ENCODE measurements at places on chromosomes 3 and 15.
A peak's percentile ranks its signal among the peaks of the same experiment; 100 is the strongest.

DNA sequence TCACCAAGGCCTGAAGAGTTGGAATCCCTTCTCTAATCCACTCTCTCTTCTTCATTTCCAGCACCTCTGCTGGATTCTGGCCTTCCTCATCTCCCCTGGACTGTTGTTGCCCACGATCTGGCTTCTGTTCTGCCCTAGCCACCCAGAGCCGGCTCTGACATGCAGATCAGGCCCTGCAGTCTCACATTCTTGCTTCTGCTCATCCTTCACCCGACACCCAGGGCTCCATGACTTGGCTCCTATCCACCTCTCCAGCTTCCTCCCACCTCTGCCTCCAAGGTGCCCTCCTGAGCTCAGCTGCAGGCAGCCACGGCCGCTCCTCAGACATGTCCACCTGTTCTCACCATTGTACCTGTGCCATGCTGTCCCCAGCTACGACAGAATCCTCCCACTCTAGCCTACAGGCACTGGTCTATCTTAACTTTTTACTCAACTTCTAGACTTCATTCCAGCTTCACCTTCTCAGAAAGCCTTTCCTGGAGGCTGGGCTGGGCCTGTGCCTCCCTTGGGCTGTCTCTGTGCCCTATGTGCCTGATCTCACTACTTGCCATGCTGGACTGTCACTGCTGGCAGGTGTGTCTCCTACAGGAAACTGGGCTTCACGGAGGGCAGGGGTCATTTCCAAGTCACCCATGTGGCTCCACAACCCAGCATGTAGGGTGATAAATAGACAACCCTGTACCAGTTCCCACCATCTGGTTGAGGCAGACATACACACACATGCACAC is 16.0 kb upstream of the TBC1D21 start:
- no peak for DNase-seq

DNA sequence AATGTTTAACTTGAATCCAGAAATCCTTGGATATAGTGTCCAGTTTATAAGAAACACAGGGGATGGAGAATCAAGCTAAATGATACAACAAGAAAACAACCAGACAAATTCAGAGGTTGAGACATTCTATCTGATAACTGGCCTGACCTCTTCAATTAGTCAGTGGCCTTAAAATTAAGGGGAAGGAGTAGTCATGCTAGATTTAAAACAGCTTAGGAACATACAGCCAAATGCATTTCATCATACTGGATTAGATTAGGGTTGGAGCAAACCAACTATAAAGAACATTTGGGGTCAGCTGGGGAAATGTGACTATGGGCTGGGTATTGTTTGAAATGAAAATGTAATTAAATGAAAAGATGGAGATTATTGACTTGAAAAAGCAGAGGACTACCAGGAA is 53.3 kb downstream of the PPARG start:
- no peak for DNase-seq

GRCh38 chr3:96192966-96193550 is 621.3 kb upstream of the EPHA6 start:
- no peak for DNase-seq

DNA sequence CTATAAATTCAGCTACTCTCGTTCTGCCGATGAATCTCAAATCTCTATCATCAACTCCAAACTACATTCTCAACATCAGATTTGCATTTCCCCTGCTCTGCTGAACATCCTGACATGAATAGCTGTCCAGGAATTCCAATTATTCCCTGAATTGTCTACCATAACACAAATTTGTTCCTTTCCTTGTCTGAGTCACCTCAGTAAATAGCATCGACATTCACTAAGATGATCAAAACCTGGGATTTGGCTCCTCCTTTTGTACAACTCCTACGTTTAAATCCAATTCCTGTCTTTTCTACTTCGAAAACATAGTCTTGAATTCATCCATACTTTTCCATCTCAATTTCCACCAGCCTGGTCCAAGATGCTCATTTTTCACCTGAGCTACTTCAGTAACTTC is 107.0 kb downstream of the GREM1 start:
- no peak for DNase-seq

GRCh38 chr3:21672303-21672702 is 78.7 kb downstream of the ZNF385D start:
- no peak for DNase-seq

DNA sequence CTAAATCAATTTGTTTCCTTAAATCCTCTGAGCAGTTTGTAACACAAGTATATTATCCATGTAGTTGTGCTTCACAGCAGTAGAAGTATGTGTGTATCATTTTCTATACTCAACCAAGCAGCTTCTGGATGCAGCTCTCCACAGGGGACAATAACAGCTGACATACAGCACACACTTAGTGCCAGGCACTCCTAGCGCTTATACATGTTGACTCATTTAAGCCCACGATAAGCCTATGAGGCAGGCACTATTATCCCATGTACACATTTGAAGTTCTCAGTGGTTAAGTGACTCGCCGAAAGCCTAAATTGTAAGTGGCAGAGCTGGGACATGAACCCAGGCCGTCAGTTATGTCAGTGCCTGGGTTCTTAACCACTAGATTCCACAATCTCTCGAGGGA is 20.3 kb upstream of the LPP start:
- DNase-seq: no peak

DNA sequence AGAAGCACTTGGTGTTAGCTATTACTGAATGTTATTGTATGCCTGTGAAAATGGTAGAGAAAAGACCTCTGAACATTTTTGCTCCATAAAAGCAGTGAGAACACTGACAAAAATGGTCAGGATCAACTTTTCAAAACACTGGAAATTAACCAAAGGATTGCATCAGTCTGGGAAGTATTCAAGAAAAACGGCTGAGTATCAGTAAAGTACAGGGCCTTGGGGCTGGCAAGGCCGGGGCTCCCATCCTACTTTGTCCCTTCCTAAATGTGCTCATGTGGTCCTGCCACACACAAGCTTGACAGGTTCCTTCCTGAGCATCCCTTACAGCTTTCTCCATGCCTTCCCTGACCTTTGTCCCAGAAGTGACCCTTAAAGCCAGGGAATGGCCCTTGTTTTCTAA is 84.0 kb downstream of the CFAP20DC start:
- peak; percentile 60 for DNase-seq

DNA sequence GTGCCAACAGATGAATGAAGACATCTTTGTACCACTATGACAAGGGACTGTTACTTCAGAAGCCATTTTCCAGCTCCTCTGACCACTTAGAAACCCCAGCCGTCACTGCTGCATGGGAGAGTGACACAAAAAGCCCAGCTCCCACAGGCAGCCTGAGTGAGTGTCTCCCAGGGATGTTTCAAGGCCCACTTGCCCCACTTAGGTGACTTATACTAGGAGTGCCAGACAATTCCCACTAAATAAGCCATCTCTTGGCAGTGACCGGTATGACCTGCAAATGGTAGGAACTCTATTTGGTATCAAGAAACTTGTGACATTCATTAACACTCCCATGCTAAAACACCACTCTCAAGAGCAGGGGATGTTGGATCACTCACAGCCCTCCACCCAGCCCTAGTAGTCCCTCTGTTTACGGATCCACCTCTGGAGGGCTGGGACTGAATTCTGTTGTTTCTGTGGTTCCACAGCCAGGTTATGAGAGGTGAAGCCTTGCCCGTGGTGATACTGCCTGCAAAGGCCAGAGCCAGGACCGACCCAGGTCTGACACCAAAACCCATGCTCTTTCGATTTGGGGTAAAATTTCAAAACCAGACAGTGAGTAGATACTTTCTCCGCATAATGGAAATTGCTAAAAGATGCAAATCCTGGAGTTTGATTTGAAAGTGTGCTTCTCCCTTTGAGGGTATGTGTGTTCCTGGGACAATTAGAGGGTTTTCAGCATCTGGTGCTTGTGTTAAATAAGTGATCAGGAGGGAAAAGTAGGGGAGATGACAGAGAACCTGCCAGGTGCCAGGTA is 14.5 kb downstream of the RBP1 start:
- DNase-seq: no peak

- peak; percentile 66 for DNase-seq
These were observed 61.2 kb downstream of the CD200 start for GRCh38 chr3:112394003-112394640.

DNA sequence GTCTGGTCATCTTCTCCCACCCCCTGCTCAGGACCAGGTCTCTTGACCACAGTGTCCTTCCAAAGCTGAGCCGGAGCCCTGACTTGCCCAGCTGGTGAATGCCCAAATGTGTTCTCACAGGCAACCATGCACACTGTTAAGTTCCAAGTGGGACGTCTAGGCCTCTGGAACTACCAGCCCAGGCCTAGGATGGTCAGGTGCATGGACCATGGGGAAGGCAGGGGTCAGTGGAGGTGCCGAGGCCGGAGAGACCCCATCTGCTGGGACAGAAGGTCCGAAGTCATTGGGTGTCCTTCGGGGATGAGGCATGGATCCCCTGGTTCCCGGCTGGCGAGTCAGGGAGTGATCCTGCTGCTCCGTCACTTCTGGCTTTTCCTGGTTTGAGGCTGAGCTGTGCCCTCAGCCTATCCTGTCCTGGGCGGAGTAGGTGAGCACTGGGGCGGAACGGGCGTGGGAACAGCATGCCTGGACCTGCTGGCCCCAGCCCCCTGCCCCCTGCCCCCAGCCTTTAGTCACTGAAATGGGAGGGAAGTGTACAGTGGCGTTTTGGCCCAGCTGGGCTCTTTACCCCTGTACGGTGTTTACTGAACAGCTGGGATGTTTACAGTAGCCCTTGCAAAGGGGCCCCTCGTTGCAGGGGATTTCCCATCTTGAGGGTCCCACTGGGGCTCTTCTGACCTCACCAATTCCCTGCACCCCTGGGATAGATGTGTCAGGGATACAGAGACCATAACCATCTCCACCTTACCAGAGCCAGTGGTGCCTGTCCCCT is 12.1 kb downstream of the SEMA3F start:
- DNase-seq: no peak

DNA sequence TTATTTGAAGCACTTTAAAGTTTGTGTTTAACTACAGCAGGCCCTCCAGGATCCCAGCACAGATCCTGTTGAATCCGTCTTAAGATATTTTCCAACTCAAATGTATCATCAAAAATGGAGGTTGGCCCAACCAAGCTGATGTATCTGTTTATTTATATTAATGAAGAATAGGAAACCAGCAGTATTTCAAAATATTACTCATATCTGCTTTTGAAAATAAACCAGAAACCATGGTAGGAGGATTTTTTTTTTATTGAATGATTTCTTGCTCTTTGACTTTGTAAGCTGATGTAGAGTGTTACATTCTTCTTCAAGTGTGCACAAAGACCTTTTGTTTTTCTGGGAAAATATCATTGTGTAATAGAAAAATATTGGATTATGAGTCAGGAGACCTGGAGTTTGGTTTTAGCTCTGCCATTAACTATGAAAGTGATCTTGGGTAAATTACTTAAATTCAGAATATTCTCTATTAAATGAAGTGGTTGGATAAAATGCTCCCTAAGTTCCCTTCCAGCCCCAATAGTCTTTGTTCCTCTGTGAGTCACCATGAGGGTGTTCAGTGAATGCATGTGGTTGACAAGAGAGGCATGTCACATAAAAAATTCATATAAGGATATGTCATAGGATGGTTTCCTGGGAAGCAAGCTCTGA is 221.3 kb upstream of the GAP43 start:
- no peak for DNase-seq

GRCh38 chr3:184563941-184564684 is 2.5 kb downstream of the EPHB3 start:
- no peak for DNase-seq

DNA sequence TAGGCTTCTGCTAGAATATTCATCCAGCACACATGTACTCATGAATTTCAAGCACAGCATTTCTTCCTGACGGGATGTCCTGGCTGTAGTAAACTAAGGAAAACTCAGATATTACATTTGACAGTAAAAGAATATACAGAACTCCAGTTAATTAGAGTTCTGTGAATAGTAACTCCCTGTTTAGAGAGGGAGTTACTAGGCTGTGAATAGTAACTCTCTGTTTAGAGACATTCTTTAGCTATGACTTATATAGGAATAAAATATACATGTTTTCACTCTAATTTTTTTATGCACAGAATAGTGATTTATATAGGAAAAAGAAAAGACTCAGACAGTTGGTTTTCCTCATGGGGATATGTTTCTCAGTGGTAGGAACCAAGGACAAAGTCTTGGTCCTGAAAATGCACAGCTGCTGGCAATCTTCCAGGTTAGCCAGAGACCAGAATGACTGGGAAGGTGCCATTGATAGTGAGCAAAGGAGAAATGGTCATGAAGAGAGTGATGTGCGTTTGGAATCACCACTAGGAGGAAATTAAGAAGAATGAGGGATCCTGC is 480.7 kb upstream of the THBS1 start:
- DNase-seq: no peak

DNA sequence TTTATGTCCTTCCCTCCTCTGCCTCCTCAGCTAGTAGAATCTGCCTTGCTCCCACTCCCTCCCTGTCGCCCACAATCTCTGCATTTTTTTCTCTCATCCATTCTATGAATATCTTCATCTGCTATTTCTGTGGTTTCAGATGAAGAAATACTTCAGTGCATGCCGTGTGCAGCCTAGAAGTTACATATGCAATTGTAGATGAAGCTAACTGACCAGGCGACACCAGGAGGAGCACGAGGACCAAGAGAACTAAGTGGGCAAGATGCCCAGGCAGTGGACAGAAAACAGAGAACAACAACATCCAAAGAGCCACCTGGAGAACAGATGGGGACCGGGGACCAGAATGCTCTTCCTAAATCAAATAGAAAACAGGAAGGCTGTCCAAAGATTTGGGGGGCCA is 121.4 kb upstream of the ATP11B start:
- peak; percentile 5 for DNase-seq

GRCh38 chr15:39096608-39097205 is 484.2 kb upstream of the THBS1 start:
- no peak for DNase-seq

- no peak for DNase-seq
These were observed 8.0 kb downstream of the ZSCAN2 start for GRCh38 chr15:84608707-84609284.

DNA sequence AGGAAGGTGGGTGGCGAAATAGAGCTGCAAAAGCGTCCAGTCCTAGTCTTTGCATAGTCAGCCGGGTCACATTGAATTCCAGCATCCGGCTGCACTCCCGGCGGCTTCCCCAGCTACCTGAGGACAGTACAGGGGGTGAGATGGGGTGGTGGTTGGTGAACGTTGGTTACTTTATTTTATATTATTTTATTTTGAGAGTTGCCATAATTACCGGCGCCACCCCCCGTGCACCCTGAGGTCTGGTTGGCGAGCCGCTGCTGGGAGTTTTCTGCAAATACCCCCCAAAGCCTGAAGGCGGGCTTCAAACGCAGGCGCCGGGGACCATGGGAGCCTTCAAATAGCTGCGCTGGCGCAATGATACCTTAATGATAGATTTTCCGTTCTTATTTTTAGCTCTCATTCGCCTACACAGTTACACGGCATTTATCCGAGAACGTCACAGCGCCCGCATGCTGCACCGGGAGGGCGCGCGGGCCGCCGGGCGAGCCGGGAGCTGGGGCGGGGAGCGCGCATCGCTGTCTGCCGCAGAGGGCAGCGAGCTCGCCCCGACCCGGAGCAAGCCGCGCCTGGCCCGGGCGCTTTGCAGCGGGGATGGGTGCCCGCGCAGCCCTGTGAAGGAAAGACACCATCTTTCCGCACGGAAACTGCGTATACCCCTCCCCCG is 756 bp upstream of the RASGRF1 start:
- no peak for DNase-seq

GRCh38 chr3:52310861-52311575 is 5.1 kb upstream of the DNAH1 start:
- peak; percentile 40 for DNase-seq

GRCh38 chr3:34005886-34006285 is 207.5 kb downstream of the PDCD6IP start:
- DNase-seq: no peak
